Stimulated activated CD4-positive, alpha-beta T cell treated with anti-CD3 and anti-CD28 coated beads, Interleukin-4, amount 100 ng/mL, for 48 hours (primary cell): ENCODE measurements at places on chromosomes 3 and 15.

DNA sequence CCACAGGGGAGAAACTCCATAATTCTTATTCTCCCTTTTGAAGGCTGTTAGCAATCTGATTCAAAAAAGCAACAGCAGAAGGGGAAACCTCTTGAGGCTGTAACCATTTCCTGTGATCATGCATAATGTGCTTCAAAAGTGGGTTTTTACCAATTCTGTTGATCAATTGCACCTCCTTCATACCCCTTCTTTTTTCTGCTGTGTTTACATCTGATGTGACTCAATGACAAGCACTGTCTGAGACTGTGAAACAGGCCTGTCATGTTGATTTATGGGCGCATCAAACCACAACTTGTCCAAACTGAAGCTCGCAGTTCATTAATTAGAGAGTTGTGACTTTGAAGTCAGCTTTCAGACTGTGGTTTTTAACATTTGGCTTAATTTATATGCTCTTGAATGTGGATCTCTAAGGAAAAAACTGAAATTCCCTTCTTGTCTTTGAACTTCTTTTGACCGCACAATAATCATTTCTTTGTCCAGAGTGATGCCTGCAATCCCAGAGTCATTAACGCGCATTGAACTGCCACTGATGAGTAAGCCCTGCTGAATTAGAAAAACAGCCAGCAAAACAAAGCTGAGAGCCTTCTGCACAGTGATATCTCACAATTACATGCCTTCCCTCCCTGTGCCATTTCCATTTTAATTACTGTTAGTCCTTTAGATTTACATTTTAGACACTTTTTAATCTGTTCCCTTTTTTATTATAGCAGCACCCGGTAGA is 532.8 kb downstream of the FOXP1 start:
- DNase-seq: no peak

GRCh38 chr15:35067496-35068347 is 17.4 kb downstream of the NANOGP8 start:
- DNase-seq: no peak

GRCh38 chr3:172550347-172550943 is 27.2 kb upstream of the TNFSF10 start:
- DNase-seq: peak; percentile 77

- DNase-seq: no peak
Measured at GRCh38 chr3:47871389-47871788, 68.5 kb downstream of the DHX30 start.

- DNase-seq: no peak
Measured at GRCh38 chr3:147049821-147050220, 356.5 kb downstream of the ZIC4 start.
